ENCODE measurements at places on chromosomes 11 and 22.

- peak; percentile 55 for DNase-seq
Measured at GRCh38 chr22:44085743-44086270, 61.7 kb downstream of the PARVB start.

DNA sequence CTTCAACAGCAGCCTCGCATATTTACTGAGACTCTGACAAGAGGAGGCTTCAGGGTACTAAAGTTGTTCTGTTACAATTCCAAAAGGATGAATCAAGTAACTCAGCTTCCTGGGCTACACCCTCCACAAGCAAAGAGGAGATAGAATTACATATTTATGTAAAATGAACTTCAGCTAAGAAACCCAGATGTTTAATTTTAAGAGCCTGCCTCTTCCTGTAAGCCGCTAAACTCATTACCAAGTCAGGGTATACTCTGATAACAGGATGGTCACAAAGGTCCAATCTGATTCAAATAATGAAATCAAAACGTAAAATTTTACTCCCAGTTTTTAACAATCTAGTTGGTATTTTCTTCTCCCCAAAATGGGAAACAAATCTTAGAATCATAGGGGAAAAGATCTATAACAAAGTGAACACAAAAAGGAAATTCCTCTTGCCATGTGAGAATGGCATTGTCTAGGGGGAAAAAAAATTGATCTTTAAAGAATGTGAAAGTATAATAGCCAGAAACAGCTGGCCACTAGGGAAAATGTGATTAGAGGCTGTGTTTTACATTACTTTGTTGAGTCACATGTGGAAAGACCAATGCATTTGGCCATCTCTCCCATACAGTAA is 30.9 kb downstream of the CHEK2 start:
- peak; percentile 14 for DNase-seq

- peak; percentile 52 for DNase-seq
Measured at GRCh38 chr11:48107188-48107704, 109.4 kb upstream of the OR4B1 start.

DNA sequence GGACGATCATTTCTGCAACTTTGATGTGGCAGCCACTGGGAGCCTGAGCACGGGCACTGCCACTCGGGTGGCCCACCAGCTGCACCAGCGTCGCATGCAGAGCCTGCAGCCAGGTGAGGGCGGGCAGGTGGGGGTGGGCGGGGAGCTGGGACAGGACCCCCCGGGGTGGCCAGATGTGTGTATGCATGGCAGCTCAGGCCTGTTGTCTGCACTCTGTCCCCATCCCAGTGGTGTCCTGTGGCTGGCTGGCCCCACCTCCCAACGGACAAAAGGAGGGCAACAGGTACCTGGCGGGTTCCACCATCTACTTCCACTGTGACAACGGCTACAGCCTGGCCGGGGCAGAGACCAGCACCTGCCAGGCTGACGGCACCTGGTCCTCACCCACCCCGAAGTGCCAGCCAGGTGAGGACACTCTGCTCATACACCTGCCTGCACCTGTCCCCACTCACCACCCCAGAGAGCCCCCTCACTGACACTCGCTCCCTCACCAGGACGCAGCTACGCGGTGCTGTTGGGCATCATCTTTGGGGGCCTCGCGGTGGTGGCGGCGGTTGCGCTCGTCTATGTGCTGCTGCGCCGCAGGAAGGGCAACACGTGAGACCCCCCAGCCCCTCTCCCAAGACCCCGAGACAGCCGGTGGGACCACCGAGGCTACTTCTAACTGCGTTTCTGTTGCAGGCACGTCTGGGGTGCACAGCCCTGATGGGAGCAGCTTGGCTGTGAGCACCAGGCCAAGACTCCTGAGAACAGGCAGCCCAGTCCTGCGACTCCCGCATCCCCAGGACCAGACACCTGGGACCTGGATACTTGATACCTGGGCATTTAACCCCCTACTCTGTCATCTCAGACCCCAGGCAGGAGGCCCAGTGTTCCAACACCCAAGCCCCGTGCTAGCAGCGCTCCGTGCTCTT is 6.7 kb downstream of the SUSD2 start:
- DNase-seq: no peak

GRCh38 chr22:26122920-26123468 is 46.3 kb upstream of the SEZ6L start:
- DNase-seq: no peak
